Psoas muscle (tissue), 8 donors: ENCODE measurements at places on chromosomes 12 and 14. TPM values are rescaled to one million over a fixed set of nuclear protein-coding genes. Genes with fewer than 3 reads are reported as not detected.

METAP2 gene
- 88.5 TPM for polyA plus RNA-seq

C3AR1 gene
- 1.4 TPM for polyA plus RNA-seq

TMEM119 gene
- 0.99 TPM for polyA plus RNA-seq

TAS2R7 gene
- polyA plus RNA-seq, result not detected

SERPINA12 gene
- polyA plus RNA-seq, result not detected

SLC39A5 gene
- polyA plus RNA-seq, result not detected

AMHR2 gene
- 0.72 TPM for polyA plus RNA-seq

EXD2 gene
- polyA plus RNA-seq, result 6.8 TPM

C1S gene
- polyA plus RNA-seq, result 44.4 TPM

ASCL1 gene
- polyA plus RNA-seq, result 0.03 TPM

NFATC4 gene
- polyA plus RNA-seq, result 7.9 TPM

OASL gene
- 0.22 TPM for polyA plus RNA-seq

TMEM229B gene
- 0.14 TPM for polyA plus RNA-seq

SLC41A2 gene
- 0.30 TPM for polyA plus RNA-seq

RPL10L gene
- not detected for polyA plus RNA-seq

DIO2 gene
- polyA plus RNA-seq, result 2.8 TPM

ABCC9 gene
- 20.0 TPM for polyA plus RNA-seq

DLST gene
- 123 TPM for polyA plus RNA-seq

SLC8A3 gene
- 10.8 TPM for polyA plus RNA-seq

CLEC4C gene
- polyA plus RNA-seq, result not detected

CLEC7A gene
- 0.27 TPM for polyA plus RNA-seq

TMTC2 gene
- polyA plus RNA-seq, result 1.0 TPM

AKAP5 gene
- polyA plus RNA-seq, result 0.01 TPM

TAS2R46 gene
- polyA plus RNA-seq, result not detected

SYNDIG1L gene
- not detected for polyA plus RNA-seq

ZNF740 gene
- polyA plus RNA-seq, result 4.7 TPM

LUM gene
- 5.3 TPM for polyA plus RNA-seq

MAP1LC3B2 gene
- polyA plus RNA-seq, result 9.2 TPM

AMN gene
- 0.18 TPM for polyA plus RNA-seq

RPS6KL1 gene
- polyA plus RNA-seq, result 25.6 TPM

AICDA gene
- polyA plus RNA-seq, result 0.04 TPM

LRCOL1 gene
- not detected for polyA plus RNA-seq
